ENCODE measurements at places on chromosomes 1 and 21.

- ATAC-seq: no peak
Measured at GRCh38 chr1:30883389-30884172, 25.0 kb downstream of the SDC3 start.

DNA sequence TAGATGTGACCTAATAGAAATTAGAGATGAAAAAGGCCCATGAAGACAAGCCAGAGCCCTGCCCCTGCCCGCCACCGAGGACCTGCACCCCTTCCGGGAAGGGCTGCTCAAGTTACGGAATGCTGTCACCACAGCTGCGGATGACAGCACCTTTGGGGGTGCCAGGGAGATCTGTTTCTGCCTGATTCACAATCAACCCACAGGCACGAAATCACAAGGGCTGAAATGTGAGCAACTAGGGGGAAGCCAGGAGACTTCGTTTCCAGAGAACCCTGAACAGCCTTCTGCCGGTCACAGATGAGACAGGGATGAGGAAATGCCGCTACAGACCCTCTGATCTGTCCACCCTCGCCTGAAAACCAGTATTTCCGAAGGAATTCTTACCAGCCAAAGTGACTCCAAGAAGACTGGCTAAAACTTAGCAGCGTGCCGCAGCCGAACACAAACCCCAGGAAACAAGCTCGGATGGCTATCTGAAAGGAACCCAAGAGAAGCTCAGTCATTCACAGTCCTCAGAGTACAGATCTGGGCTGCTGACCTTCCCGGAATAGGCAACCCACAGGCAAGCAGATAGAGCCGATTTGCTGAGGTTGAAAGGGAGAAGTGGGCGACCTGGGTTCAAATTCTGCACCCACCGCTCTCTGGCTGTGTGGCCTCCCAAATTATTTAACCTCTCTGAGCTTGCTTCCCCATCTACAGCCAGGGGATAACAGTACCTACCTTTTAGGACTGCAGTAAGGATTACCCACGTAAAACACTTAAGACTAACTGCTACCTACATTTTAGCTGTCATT lies 1.1 kb downstream of the ICMT start:
- peak; percentile 46 for ATAC-seq

GRCh38 chr1:174663358-174663757 lies 215.6 kb downstream of the GPR52 start:
- no peak for ATAC-seq

- no peak for ATAC-seq
Measured at GRCh38 chr21:45423201-45423955, 18.4 kb downstream of the COL18A1 start.

DNA sequence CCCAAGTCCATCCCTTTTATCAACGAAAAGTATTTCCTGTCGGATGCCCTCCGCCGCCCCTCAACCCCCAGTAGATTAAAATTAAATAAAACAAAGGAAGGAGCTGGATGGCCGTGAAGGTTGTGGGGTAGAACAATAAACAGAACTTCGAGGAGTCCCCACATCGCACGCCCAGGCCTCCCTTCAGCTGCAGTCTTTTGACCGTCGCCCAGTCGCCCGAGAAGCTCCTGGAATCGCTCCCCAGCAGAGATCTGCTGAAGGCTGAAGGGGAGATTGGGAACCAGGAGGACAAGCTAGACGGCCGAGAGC lies 905 bp downstream of the BARHL2 start:
- ATAC-seq: no peak

GRCh38 chr1:58979086-58979485 lies 195.2 kb upstream of the JUN start:
- ATAC-seq: no peak
